ENCODE measurements at places on chromosomes 1 and 21.

- no peak for DNase-seq
Observed at GRCh38 chr1:11990303-11991032, 10.2 kb downstream of the MFN2 start.

- DNase-seq = no peak
Observed at GRCh38 chr1:42601472-42601871, 56.8 kb upstream of the PPIH start.

GRCh38 chr21:36828891-36829515, 130.1 kb downstream of the SIM2 start:
- DNase-seq = no peak

DNA sequence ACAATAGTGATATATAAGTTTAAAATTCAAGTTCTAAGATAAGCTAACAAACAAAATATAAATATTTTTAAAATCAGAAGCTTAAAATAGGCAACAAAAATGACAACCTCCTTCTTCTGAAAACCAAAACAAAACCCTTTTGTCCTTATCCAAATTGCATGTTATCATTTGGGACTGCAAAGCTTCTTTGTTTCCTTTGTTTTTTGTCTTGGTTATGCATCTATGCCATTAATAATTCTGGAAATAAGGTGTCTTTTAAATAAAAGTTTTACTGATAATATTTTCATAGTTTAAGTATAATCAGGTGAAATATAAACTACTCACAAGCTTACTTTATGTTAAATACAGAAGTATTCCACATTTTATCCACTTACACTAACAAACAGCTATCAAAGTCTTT, 20.5 kb downstream of the ADSS2 start:
- no peak for DNase-seq

Measured in NCI-H1105 treated with DMSO at 0.1 percent for 48 hours (cell line).